Myocyte (in vitro differentiated cells): ENCODE measurements at places on chromosomes 13 and 19.
A peak's percentile ranks its signal among the peaks of the same experiment; 100 is the strongest.

DNA sequence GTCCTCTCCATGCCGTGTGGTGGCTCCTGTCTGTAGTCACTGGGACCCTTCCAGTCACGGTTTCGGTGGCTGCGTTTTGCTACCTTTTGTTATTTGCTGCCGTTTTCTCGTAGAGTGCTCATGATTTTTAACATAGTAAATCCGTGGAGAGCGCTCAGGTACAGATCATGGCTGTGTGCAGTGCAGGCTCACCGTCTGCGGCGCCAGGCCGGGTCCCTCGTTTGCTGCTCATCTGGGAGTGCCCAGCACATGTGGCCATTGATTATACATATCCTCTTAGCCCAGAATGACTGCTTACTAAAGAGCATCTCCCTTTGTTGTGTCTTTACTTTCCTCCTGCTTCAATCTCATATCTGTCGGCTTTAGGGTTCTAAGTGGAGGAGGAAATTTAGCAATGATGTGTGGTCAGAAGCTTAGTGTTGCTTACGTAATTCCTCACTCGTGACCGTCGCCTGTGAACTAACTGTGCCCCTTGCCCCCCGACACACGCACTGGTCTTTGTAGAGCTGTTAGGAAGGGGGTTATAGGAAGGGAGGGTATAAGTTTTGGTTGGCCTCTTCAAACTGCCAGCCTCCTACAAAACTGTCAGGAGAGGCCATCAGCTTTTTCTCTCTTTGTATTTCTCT, 31.8 kb downstream of the TFDP1 start:
- no peak for DNase-seq

DNA sequence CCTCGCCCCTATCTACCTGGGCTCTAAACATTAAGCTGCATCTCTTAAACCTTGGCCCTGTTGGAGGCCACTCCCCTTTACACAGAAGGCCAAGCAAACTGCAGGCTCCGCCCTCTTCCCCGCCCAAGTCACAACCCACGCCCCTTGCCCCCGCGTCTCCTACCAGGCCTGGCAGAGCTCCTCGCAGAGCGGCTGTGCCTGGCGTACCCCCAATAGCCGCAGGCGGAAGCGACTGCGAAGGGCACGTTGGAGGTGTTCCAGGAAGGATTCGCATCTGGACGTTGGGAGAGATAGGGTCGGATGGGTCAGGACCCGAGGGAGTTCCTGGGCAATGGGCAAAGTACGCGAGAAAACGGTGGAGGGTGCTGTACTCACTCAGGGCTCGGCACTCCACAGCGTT, 5.9 kb downstream of the RTBDN start:
- no peak for DNase-seq

DNA sequence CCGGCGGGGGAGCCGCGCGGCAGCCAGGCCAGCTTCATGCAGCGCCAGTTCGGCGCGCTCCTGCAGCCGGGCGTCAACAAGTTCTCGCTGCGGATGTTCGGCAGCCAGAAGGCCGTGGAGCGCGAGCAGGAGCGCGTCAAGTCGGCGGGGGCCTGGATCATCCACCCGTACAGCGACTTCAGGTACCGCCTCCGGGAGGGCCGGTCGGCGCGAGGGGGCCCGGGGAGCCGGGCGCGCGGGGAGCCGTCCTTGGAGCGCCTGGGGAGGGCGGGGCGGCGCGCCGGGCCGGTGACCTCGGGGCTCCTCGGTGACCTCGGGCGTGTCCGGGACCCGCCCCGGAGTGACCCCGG, 690 bp downstream of the HCN2 start:
- no peak for DNase-seq

- DNase-seq: no peak
These were observed 236.5 kb downstream of the DCLK1 start for GRCh38 chr13:35894636-35895035.

DNA sequence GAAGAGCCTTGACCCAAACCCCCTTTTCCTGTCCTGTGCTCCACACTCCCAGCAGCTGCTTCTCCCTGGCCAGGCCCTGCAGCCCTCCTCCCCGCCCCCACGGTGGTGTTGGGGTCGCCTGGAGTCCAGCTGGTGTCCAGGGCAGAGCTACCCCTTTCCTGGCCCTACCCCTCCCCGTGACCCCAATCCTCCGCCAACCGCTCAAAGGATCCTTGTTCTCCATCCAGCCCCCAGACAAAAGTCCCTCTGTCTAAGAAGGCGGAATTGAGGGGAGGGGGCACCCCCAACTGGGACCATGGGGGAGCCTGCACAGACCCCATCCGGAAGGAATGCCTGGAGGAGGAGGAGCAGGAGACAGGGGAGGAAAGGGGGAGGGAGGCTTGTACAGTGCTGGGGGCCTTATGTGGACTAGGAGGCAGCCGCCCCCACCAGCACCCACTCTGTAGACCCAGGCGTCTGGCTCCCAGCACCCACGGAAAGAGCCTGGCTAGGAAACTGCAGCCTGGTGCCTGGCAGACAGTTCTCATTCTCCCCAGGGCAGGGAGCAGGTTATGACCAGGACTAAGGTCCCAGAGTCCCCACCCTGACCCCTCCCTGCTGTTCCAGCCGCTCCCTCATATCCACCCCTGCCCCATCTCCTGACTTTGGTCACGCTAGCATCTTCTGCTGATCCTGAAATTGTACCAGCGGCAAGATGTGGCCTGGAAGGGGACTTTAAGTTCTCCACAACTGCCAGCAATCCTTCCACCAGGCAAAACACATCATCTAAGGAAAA, at the start of gene FXYD3:
TSS of gene FXYD3 (plus strand) at position 647 of the 775 bp plus-strand sequence. CDS start 3,554 bp downstream, outside the sequence.
- no peak for DNase-seq

DNA sequence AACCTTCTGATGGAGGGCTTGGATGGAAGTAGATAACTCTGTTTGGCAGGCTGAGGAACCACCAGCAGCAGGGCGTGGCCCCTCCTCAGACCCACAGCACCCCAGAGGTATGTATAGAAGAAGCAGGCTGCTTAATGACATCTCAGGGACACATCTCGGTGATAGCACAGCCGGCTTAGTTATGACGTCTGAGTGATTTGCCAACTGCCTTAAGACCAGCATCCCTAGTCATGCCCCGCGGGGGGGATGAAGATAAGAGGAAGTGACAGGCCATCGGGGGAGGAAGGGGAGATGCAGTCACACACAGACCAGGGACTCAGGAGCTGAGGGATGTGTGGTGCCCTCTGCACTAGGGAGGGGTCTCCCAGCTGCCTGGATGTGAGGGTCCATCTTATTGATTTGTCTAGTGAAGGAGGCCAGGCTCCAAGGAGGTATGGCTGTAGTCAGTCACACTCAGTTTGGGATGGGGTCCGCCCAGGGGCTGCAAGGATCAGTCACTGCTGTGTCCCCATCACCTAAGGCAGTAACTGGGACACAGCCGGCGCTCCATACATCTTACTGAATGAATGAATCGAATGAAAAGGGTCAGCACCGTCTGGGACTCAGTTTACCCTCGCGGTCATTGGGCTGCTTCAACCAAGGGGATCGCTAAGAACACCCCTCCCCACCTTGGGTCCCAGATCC, 19.2 kb upstream of the ERCC1 start:
- DNase-seq: no peak

DNA sequence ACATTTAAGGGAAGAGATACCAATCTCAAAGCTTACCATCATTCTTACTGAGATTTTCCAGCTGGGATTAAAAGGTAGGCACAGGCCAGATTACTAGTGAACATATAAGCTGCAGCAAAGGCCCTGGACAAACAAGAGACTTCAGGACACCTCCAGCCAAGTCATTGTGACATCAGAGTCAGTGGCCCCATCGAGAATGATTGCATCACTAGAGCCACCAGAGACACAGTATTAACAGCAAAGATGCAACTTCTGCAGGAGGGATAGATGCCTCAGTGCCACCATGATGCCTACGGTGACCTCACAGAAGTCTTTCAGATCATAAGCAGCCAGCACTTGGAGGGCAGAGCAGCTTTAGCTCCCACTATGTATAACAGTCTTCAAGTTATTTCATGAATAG, 8.6 kb downstream of the RUBCNL start:
- no peak for DNase-seq

- DNase-seq: peak; percentile 65
These were observed 4.8 kb downstream of the IER2 start for GRCh38 chr19:13154911-13155471.

DNA sequence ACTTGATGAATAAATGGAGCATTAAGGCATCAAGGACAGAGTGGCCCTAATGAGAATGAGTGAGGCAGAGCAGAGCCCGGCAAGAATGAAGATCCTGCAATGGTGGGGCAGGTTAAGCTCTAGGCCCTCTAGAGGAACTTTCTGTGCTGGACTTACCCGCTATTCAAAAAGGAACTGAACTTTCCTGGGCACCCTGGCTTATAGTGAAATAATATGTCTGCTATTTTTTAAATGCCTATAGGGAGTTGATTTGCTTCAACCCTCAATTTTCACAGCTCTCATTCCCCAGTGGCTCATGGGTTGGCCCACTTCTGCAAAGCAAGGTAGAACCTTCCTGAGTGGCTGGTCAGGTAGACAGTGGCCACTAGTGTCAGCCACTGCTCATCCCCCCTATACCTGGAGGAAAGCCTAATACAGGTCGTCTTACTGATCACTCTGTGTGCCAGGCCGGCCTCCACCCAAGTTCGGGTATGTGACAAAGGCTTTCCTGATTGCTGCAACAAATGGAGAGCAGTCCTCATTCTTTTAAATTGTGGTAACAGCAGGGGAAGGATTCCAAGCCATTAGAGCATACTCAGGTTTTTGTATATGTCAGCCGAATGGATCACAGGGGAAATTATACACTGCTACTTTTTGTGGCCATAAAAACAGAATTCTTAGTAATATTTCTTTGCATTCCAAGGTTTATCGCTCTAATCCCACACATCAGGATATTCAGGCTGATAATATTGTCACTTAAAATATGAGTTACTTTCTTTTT, 103.0 kb downstream of the KL start:
- DNase-seq: no peak

DNA sequence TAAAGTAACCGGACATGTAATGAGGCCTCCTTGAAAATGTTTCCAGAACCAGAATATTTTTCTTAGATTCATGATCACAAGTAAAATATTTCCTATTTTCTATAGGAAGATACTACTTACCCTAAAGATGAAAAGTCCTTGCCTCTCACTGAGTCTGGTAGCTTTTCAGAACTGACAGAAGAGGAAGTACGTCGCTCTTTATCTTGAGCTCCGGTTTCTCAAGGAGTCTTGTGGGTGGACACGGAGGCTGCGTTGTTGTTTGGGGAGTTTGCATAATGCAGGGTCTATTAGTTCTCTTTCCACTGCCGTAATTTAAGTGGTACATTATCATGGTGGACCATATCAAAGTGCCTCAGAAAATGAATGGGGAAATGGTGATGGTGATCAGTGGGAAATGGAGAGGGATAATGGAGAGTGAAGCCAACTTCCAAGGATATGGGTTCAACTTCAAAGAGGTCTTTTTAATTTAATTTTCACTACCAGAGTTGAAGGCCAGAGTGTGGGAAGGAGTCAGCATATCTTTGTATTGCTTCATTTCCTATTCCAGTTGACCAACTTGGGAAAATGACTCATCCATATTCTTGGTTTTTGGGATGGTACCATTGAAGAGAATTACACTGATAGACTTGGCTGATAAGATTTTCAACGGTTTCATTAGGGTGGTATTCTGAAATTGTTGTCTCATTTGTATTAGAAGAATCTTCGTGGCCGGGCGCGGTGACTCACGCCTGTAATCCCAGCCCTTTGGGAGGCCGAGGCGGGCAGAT, 23.4 kb downstream of the MBD3L2B start:
- DNase-seq: no peak
